ENCODE measurements at places on chromosomes 12 and 14.

DNA sequence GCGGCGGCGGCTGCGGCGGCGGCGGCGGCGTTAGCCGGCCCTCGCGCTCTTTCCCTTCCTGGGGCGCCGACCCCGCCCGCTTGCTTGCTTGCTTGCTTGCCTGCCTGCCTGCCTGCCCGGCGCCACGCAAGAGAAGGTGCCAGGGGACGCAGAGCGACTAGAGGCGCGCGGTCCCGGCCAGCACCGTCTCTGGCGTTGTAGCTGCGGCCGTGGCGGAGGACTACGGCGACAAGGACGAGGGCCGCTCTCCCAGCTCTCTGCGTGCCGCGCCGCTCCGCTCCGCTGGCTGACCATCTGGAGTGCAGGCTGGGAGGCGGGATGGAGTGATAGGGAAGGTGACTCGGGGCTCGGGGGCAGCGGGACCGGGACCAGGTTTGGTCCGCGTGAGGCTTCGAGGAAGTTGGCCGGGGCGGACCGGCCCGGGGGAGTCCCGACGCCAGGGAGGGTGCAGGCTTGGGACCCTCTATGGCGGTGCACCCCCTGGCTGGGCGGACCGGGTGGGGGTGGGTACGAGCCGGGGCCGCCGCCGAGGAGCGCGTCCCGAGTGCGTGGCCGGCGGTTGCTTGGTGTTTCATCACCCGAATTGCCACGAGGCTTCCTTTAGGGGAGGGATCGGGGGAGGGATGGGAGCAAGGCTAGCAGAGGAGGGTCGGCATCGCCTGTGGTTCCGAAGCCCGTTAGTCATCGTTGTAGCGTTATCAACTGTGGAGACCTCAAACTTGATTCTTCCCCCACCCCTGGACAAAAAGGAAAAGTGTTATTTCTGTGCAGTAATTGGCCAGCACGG, 471 bp downstream of the XPOT start:
- DNase-seq: peak; percentile 79

- no peak for DNase-seq
Observed at GRCh38 chr12:96323906-96324305, 76.3 kb downstream of the CDK17 start.

DNA sequence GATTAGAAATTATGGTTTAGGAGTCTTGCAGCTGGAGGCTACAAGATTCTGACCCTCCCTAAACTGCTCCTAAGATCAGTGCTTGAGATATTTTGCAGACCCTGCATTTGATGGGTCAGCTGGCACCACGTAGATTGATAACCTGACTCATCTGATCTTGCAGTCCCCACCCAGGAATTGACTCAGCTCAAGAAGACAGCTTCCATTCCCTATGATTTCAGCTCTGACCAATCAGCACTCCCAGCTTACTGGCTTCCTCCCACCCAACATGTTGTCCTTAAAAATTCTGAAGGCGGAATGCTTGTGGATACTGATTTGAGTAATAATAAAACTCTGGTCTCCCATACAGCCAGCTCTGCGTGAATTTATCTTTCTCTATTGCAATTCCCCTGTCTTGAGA, 23.2 kb upstream of the MTHFD1 start:
- no peak for DNase-seq

DNA sequence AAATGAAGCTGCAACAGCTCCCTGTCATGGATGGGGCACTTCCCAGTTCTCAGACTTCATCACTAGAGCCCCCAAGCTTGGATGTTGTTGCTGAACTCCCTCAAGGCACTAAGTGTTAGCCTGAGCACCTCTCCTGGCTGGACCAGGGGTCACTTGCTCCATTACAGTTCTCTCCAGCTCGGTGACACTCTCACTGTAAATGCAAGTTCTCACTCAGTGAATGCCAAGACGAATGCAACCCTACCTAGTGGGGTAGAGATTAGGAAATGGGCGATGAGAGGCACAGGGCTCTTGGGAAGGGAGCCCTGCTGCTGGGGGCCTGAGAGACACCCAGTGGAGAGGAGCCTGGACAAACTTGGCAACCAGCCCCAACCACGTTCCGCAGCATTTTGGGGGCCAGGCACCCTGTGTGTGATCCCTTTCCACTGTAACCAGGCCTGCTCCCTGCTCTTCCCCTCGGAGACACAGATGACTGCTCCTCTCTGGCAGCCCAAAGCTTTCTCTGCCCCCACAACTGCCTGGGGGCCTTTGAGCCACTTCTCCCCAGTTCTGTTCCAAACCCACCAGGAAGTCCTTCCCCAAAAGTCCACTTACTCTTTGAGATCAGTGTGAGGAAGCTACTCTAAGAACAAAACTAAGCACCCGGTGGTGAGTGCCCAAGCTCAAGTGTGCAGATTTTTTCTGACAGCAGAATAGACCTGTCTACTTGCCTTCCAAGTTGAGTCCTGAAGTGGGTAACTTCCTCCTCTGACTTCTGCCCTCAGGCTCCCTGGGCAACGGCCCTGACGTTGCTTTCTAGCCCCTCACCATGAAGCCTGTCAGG, 8.0 kb upstream of the SELPLG start:
- DNase-seq: no peak

DNA sequence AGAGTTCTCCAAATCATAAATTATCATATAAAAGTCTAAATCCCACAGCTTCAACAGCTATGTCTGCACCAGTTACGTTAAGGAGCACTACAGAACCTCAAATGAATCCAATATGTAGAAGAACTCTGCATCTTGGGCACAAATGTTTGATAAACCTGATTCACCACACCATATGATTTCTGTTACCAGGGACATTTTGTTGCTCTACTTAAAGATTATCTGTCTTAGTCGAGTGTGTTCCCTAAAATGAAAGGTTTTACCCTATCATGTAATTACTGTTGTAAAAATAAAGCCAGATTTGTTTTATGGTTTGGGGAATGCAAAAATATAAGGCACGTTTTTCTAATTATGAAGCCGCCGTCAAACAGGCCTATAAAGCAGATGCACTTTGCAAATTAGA, 363.1 kb downstream of the EGLN3 start:
- no peak for DNase-seq

DNA sequence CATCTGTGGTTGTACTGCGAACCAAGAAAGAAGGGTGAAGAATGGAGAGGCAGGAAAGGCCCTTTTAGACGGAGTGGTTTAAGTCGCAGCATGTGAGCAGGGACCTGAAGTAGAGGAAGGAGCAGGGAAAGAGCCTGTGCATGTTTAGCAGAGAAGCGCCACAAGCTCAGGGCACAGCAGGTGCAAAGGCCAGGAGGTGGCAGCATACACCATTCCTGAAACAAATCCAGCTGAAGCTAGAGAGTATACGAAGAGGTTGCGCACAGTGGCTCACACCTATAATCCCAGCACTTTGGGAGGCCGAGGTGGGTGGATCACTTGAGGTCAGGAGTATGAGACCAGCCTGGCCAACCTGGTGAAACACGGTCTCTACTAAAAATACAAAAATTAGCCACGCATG, 49.9 kb downstream of the HELB start:
- peak; percentile 26 for DNase-seq

DNA sequence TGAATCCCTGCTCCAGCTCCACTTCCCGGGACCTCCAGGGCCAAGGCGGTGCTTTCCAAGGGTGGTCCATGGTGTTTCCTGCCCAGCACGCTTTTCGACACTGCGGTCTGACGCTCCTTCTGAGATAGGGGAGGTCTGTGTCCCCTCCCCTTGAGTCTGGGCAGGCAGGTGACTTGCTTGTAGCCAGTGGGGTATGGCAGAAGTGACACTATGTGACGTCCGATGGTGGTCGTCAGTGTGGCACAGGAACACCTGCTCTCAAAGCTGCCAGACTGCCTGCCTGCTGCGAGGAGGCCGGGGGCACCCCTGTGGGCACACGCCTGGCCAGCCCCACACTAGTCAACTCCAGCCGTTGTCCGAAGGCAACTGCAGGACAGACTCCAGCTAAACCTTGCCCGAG, 16.0 kb upstream of the TRAF3 start:
- DNase-seq: no peak

GRCh38 chr12:131971226-131971625, 21.5 kb downstream of the EP400 start:
- no peak for DNase-seq

GRCh38 chr12:12999271-12999958, 650 bp downstream of the HEBP1 start:
- DNase-seq: peak; percentile 47

GRCh38 chr14:50758945-50759344, 72.0 kb downstream of the NIN start:
- no peak for DNase-seq

- no peak for DNase-seq
Observed at GRCh38 chr12:124769163-124769530, 94.5 kb downstream of the SCARB1 start.

DNA sequence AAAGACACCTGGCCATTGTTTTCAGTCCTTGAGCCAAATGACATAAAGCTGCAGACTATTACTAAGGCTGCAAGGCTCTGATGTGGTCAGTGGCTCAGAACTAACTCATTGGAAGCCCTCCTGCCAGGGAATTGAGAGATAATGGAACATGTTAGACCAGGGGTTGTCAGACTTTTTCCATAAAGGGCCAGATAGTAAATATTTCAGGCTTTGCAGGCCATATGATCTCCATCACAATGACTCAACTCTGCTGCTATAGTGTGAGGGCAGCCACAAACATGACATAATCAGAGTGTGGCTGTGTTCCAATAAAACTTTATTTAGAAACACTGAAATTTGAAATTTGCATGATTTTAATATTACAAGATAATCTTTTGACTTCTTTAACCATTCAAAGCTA, 140.3 kb downstream of the TMEM30B start:
- DNase-seq: no peak

- no peak for DNase-seq
Observed at GRCh38 chr14:76583174-76583573, 178.1 kb upstream of the VASH1 start.

GRCh38 chr12:40727774-40728483, 35.7 kb downstream of the CNTN1 start:
- DNase-seq: peak; percentile 32

DNA sequence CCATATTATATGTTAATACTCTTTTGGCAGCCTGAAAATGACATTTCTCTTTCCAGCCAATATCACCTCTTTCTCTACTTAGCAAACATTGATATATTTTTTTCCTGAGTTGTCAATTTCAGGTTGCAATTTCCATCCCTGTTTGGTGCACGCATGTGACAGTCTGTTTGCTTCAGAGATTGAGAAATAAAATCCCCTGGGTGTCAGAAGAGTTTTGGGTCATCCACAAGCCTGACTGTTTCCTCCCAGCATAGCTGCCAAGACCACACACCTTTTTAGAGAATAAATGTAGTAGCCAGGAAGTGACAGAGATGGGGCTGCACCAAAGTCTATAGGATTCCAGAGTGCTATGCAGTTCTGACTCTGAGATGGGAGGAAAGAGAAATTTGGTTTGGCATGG, 144.9 kb upstream of the NOS1 start:
- no peak for DNase-seq

GRCh38 chr14:104553166-104554087, 26.1 kb upstream of the C14orf180 start:
- DNase-seq: no peak

DNA sequence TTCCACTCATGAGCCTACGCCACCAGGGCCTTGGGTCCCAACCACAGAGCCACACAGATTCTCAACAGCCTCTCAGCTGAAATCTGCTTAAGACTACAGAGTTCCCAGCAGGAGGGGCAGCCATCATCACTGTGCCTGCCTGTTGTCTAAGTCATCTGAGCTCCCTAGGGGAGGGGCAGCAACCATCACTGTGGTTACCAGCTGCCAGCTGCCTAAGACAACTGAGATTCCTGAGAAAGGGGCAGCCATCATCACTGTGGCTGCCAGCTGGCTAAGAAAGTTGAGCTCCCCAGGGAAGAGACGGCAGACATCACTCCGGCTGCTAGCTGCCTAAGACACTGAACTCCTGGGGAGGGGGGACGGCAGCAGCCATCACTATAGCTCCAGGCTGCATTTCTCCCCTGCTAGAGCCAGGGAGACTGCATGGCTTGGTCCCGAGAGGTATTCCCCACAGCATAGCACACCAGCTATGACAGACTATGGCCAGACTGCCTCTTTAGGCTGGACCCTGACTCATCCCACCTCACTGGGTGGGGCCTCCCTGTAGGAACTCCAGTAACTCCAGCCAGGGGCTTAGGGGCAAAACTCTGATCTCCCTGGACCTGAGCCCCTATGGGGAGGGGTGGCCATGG, 37.2 kb upstream of the C14orf132 start:
- DNase-seq: no peak

DNA sequence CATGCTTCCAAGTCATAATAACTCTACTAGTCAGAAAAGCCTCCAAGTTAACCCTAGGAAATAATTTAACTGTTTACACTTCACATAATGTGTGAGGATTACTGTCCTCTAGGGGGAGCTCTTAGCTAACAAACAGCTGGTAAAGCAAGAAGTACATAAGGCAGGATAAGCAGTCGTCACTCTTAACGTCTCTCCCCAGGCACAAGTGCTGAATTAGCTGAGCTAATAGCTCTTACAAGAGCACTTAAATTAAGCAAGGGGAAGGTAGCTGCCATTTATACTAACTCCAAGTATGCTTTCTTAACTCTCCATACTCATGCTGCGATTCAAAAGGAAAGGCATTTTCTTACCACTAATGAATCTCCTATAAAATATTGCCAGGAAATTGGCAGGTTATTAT, 79.3 kb upstream of the TSPAN11 start:
- DNase-seq: no peak

DNA sequence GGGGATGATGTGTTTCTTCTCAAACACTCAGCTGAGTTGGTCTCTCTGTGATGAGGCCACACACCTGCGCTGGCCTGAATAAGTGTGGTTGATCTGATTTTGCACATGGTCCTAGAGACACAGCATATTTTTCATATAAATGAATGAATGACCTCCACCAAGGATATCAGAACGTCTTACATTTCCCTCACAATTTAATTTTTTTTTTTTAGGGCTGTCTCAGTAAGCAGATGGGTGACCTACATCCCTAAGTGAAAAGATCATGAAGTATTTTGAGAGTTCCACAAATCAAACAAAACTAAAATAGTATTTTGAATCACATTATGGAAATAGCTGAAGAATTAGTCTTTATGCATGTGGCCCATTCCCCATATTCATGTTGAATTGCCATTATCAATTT, 333.7 kb upstream of the TMTC1 start:
- DNase-seq: no peak

DNA sequence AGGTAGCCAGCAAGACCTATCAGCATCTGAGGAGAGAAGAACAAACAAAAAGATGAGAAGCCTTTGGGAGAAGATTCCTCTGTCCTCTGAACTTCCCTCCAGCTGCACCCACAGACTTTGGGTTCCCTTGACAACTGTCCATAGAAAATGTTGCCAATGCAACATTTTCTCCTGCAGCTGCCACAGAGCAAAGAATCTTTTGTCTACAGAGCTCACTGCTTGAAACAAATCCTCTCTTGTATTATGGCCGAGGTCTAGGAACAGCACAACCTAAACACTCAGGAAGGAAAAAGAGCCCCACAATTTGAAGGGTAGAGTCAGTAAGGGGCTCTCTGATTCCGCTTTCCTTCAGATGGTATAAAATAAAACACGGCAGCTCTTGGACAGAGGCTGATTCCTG, 14.3 kb downstream of the POMT2 start:
- no peak for DNase-seq

DNA sequence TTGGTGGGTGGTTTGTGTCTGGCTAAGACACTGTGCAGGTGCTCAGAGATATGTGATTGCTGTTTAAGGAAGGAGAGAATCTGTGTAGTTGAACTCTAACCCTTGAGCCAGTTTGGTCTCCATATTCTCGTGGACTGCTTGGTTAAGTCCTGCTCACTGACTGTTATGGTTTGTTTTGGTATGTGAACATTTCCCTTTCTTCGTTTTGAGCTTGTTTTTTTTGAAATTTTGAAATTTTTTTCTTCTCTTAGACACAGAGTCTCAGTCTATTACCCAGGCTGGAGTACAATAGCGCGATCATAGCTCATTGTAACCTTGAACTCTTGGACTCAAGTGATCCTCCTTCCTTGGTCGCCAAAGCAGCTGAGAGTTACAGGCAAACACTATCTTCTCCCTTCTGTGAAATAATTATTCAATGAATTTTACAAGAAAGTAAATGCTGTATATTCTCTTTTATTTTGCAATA, 40.0 kb downstream of the MIPOL1 start:
- no peak for DNase-seq
